ENCODE measurements at places on chromosomes 3 and 15. TPM values are rescaled to one million over a fixed set of nuclear protein-coding genes. Genes with fewer than 3 reads are reported as not detected.

- no peak for DNase-seq
Measured at GRCh38 chr3:71532639-71533395, 50.7 kb downstream of the FOXP1 start.

DNA sequence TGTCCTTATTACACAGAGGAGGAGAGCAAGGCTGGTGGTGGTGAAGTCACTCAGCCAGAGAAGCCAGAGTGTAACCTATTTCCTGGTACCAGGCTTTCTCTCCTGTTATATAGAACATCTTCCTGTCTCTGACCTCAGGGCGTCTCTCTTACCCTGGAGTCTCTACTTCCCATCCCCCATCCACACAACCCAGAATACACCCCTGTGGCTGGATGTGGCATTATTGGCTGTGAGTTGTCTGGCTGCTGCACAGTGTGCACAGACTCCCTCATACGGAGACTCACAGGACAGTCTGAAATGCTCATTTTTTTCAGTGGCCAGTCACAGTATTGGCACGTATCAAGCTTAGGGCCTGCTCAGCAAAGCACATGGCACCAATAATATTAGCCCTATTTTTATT is 8.6 kb downstream of the PODXL2 start:
- peak; percentile 49 for DNase-seq

GRCh38 chr3:45881078-45882022 is 5.0 kb upstream of the CCR9 start:
- DNase-seq: peak; percentile 49

GRCh38 chr15:44580105-44580504 is 43.2 kb downstream of the EIF3J start:
- no peak for DNase-seq

- no peak for DNase-seq
Measured at GRCh38 chr15:100339999-100340398, 1.8 kb downstream of the ADAMTS17 start.

DNA sequence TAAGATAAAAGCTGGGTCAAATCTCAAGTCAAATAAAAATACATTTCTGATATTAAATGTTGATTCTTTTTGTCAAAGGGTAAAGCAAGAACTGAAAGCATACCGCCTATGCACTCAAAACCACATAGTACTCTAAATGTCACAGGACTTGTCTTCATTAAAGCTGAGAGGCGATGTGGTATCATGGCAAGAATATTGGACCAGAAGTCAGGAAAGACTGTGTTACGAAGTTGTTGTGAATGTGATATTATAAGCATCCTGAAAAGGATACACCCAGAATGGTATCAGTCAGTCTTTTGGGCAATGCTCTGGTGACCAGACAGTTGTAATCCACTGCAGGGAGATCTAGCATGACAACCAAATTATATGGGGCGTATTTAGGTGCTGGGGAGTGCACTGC is 33.8 kb downstream of the TIGIT start:
- no peak for DNase-seq

GRCh38 chr3:173191611-173192010 is 50.6 kb upstream of the SPATA16 start:
- DNase-seq: no peak

DNA sequence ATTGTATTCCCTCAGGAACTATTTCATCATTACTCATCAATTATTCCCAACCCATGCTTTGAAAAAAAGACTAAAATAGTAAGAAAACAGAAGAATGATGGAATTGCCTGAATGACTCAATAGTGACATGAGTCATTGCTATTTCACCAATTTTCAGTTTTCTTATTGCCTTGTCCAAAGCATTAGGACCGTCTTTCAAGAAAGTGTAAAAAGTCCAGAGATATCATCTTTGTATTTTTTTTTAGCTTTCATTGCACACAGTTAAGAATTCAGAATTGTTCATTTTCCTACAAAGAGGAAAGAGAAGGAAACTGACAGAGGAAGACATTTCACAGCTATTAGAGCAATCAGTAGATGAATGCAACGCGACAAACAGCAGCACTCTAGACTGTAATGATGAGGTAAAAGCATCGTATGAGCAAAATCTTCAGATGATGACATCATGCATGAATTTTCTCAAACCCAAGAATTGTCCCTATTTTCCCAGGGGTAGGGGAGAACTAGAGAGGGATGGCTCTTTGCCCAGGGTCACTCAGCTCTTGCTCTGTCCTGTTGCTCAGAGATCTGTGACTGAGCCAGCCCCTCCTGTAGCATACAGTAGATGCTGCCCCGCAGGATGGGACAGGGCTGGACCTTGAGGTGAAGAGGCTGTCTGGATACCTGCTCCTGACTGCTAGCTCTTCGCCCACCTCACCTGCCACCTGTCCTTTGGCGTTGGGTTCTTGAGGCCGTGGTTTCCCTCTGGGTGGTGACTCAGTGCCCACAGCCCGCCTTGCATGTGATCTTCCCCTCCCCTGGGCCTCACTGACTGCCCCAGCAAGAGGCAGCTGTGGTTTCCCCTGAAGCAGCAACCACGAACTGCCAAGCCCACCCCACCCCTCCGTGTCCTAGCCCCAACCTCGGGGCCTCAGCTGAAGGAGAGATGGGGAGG is 84.8 kb downstream of the PPCDC start:
- peak; percentile 78 for DNase-seq

- DNase-seq: no peak
Measured at GRCh38 chr3:14434498-14435151, 32.2 kb downstream of the SLC6A6 start.

- DNase-seq: no peak
Measured at GRCh38 chr3:126125341-126125740, 41.4 kb upstream of the SLC41A3 start.

DNA sequence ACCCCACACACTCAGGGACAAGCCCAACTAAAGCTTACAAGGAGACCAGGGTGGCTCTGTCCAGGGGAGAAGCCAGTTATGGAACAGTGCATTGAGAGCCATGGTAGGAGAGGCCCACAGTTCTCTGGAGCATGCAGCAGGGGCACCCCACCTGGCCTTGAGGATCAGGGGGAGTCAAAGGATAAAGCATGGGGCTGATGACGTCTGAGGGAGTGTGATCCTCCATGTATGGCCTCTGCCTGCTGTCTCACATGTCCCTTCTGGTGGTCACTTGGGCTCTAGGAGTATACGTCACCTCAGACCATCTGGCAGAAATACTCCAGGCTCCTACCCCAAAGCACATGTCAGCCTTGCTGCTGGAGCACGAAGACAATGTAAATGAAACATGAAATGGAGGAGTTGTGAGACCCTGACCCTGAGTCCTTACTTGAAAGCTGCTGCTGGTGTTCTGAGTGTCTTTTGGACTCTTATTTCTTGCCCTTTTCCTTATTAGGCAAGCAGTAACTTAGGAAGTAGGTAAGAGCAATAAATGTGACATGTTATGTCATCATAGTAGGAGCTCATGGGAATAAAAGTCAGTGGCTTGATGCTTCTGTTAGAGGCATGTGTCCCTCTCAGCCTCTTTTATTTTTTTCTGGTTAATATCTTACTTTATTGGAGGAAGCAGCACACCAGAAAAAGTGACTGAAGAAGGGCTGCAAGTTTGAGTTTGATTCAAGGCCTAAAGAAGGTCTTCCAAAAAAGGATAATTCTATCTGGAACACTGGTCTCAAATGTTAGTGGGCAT is 15.5 kb downstream of the SRPRB start:
- DNase-seq: no peak

- DNase-seq: no peak
Measured at GRCh38 chr15:48654801-48655200, 9.3 kb upstream of the FBN1 start.

- DNase-seq: no peak
Measured at GRCh38 chr3:61806810-61807209, 245.4 kb downstream of the PTPRG start.

GRCh38 chr15:60179786-60180391 is 175.8 kb downstream of the FOXB1 start:
- peak; percentile 49 for DNase-seq

DNA sequence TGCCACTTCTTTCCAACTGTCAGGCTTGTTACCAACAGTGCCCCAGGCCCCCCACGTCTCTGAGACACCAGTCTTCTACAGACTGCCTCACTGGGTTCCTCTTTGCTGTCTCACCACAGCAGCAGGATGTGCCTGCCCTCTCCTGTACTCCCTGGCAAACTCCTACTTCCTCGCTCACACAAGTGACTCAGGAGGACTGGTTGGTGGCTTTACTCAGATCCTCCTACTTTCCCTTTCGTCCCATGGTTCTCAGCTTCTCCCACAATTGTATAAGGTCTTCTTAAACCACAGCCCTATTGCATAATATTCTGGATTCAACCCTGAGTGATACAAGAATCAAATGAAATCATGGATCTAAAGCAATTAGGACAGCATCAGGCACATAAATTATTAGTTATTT is 246.6 kb upstream of the PROK2 start:
- peak; percentile 23 for DNase-seq

DNA sequence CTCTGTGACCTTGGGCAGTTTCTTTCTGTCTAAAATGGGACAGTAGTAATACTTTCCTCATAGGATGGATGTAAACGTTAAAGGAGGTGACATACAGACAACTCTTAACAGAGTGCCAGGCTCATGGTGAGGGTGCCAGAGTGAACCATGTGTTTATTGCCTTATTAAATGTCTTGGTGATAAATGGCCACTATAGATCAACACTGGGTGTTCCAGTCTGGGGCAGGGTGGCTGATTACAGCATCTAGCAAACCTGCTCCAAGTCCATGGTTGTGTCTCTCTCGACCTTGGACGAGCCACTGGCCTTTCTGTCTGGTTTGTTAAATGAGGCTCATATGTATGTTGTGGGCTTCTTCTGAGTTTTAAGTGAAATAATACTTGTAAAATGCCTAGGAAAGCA is 75.1 kb downstream of the TRAK1 start:
- no peak for DNase-seq

- DNase-seq: no peak
Measured at GRCh38 chr3:61855211-61855610, 293.8 kb downstream of the PTPRG start.

DNA sequence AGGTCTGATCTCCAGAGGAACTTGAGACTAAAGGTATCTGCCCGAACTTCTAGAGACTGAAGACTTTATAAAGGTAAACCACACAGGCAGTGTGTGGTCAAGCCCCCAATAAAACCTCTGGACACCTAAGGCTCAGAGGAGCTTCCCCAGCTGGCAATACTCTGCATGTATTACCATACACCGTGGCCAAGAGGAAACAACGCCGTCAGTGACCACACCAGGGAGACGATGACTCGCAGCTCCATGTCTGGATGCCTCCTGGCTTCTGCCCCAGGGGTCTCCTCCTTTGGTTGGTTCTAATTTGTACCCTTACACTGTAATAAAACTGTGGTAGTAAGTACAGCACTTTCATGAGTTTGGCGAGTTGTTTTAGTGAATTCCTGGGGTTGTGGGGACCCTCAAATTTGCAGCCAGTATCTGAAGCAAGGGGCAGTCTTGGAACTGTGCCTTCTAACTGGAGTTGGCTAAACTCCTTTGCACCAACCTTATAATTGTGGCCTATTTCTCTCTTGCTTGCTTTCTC is 32.1 kb upstream of the BCL2L10 start:
- no peak for DNase-seq

- no peak for DNase-seq
Measured at GRCh38 chr3:184177331-184177731, 2.7 kb downstream of the AP2M1 start.

- DNase-seq: no peak
Measured at GRCh38 chr15:59991834-59992233, 12.3 kb upstream of the FOXB1 start.

GRCh38 chr3:159593927-159594605 is 394.6 kb upstream of the IL12A start:
- DNase-seq: no peak

GRCh38 chr3:154105218-154105975 is 15.8 kb upstream of the ARHGEF26 start:
- no peak for DNase-seq

DNA sequence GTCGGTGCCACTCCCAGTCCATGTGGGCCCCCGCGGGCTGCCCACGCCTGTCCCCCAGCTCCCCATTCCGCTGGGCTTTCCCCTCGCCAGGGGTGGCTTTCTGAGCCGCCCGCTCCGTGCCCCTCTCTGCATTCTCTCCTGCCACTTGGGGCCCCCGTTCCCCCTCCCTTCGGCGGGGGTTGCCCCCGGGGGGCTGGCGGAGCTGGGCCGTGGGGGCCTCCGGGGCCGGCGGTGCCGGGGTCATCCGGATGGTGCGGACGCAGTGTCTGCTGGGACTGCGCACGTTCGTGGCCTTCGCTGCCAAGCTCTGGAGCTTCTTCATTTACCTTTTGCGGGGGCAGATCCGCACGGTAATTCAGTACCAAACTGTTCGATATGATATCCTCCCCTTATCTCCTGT is 46.5 kb downstream of the GRAMD1C start:
- DNase-seq: no peak

GRCh38 chr15:31320022-31320421 is 6.6 kb upstream of the KLF13 start:
- no peak for DNase-seq

GRCh38 chr15:92521624-92522008 is 127.9 kb downstream of the ST8SIA2 start:
- DNase-seq: peak; percentile 80

DNA sequence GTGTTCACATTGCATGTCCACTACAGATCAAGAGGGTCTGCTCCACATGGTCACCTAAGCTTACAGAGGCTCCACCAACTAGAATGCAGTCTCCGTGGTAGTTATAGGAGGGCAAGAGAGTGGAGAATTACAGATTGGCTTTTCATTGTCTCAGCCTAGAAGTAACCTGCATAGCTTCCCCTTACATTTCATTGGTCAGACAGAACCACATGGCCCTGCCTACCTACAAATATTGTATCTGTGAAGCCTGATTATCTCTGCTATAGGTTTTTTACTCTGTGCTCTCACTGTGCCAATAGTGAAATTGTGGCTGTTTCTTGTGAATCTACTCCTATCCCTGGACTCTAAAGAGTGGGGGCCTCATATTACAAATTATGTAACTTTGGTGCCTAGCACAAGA is 2.5 kb upstream of the TLNRD1 start:
- DNase-seq: no peak

DNA sequence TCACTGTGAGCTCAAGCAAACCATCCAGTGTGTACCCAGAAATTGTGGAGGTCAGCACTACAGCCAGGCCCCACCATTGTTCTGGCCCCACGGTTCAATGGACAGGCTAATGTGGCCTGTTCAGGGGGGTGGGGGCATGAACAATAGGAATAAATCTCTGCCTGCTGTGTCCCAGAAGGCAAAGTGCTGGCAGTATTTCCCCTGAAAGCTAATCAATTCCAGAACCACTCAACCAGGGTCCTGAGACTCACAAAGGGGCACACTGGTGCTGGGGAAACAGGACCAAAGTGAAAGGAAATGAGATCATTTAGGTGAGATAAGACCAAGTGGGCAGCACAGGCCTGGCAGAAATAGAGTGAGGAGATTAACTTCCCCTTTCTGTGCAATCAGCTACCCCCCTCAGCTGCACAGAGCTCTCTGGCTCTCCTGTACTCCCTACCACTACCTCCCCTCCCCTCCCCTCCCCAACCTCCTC is 11.5 kb downstream of the CRYGS start:
- no peak for DNase-seq

The GOLGA8S gene
- total RNA-seq: not detected

The GOLGA6L4 gene
- 0.37 TPM for total RNA-seq

The SLC12A8 gene
- 1.1 TPM for total RNA-seq

The VIPR1 gene
- 8.4 TPM for total RNA-seq
